ENCODE measurements at places on chromosomes 12 and 14.

DNA sequence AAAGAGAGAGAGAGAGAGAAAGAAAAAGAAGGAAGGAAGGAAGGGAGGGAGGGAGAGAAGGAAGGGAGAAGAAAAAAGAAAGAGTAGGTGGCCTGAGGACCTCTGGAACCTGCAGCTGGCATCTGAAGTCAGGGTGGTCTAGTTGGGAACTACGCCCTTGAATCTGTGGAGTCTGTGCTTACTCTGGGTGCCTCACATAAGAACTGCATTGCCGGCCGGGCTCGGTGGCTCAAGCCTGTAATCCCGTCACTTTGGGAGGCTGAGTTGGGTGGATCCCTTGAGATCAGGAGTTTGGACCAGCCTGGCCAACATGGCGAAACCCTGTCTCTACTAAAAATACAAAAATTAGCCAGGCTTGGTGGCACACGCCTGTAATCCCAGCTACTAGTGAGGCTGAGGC lies 10.0 kb upstream of the NRDE2 start:
- no peak for DNase-seq

DNA sequence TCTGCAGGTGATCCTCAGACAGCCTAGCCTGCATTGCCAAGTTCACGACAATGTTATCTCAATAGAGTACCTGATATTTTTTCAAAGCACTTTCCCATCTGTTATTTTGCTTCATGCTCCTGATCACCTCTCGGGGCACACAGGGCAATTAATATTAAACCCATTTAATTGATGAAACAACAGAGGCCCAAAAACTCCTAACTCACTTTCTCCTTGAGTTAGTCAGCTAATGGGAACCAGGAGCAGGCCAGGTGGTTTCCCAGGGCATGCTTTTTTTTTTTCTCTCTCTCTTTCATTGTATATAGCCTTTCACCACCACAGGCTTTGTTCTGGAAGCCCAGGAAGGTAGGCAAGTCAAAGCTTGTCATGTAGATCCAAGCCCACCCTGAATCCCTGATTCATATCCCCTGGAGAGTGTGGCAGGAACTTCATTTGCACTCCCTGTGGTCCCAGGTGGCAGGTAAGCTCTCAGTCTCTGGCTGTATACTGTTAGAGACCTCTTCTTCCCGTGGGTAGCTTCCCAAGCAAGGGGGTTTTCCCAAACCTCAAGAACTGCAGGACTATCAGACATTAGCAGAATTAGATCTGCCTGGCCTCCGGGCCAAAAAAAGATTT lies 41.6 kb upstream of the MAP1LC3B2 start:
- DNase-seq: no peak

GRCh38 chr12:79964100-79964627 lies 29.3 kb upstream of the PPP1R12A start:
- no peak for DNase-seq

- DNase-seq: no peak
These were observed 8.6 kb upstream of the OAS2 start for GRCh38 chr12:112969547-112970306.

GRCh38 chr12:82090165-82090564 lies 268.0 kb downstream of the CCDC59 start:
- DNase-seq: no peak

- DNase-seq: no peak
These were observed 562.2 kb downstream of the GALC start for GRCh38 chr14:87430810-87431209.

DNA sequence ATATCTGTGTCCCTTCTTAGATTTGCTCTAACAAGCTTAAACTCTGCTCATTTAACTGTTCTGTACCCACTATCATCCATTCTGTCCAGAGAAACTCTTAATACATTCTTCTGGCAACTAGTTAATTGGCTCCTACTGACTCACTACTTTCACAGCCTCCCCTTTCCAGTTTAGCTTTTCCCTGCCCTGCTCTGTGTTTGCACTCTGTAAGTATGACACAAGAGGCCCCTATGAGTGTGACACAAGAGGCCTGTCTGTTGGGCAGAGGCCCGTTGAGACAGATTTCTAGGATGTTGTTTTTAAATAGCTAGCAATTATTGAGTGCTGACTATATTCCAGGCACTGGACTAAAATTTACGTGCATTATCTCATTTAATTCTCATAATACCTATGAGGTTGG lies 246.0 kb upstream of the DAAM1 start:
- DNase-seq: no peak

GRCh38 chr12:117284140-117284539 lies 77.3 kb downstream of the NOS1 start:
- DNase-seq: no peak

DNA sequence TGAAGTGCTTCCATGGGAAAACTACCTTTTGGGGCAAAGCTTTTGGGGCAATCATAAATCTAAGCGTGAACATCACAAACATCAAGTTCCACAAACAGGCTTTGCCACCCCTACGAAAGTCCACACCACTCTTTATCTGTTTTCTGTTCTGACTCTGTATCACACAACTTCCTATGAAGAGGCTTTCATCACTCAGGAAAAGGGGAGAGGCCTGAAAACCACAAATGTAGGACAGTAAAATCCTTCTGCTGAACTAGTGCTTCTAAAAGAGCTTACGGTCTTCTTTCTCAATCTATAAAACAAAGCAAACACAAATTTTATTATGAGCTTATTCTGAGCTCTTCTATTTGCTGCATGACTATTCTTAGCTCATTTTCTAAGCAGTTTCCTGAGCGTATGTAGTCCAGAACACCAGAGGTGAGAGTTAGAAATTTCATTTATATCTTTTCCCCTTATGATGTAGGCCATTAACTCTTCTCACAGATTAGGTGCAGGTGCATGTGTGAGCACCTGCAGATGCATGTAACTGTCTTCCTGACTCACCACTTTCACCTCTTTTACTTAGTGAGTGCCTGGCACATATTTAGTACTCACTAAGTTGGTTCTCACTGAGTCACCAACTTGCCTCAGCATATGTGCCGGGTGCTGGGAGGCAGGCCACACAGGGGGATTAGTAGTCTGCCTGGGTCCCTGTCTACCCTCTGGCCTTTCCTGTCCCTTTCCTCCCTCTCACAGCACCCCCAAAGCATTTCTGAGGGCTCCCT lies 32.9 kb upstream of the SYCP3 start:
- DNase-seq: no peak

GRCh38 chr14:102994689-102995088 lies 62.7 kb downstream of the CDC42BPB start:
- no peak for DNase-seq

GRCh38 chr12:111954969-111955368 lies 58.0 kb downstream of the TMEM116 start:
- DNase-seq: no peak

DNA sequence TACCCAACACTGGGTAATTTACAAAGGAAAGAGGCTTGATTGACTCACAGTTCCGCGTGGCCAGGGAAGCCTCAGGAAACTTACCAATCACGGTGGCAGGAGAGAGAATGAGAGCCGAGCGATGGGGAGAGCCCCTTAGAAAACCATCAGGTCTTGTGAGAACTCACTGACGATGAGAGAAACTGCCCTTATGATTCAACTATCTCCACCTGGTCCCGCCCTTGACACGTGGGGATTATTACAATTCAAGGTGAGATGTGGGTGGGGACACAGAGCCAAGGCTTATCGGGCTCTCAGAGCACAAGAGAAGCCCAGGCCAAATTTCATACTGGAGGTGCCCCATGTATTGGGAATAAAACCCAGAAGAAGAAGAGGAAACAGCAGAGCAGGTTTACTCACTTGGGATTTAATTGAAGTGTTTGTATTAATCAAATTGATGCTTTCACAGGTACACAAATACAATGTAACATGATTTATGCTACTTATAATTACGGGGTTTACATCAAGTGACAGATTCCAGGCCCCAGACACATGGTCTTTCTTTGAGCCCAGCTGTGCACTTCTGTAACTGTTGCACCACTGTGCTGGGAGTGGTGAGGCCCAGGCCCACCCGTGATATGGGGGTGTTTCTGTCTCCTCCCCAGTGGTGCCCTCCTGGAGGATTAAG lies 8.2 kb upstream of the CCDC85C start:
- no peak for DNase-seq

- no peak for DNase-seq
These were observed 25.0 kb downstream of the METAP2 start for GRCh38 chr12:95498968-95499367.

DNA sequence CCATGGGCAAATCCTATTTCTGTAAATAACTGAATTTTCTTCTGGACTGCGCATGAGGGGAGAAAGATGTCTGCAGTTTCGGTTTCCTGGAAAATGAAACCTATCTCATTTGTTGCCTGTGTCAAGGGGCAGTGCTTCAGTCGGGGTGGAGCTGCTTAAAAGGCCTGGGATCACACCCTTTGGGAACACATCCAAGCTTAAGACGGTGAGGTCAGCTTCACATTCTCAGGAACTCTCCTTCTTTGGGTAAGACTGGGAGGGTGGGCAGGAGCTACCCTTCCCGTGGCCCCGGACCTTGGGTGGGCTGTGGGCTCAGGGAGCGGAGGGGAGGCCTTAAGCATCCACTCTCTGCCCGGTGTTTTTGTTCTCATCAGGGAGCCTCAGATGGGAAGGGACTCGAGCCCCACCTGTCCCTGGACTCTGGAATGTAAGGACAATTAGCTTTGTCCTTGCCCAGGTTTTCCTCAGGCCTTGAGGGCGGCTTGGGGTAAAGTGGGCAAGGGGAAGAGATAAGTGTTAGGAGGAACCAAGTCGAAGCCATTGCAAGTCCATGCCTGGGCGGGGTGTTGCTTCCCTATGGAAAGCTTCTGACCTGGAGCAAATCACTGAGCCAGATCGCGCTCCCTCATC lies at the start of gene IFI27:
IFI27 (plus strand) TSS at position 185 of the 630 bp plus-strand sequence.
- DNase-seq: no peak

DNA sequence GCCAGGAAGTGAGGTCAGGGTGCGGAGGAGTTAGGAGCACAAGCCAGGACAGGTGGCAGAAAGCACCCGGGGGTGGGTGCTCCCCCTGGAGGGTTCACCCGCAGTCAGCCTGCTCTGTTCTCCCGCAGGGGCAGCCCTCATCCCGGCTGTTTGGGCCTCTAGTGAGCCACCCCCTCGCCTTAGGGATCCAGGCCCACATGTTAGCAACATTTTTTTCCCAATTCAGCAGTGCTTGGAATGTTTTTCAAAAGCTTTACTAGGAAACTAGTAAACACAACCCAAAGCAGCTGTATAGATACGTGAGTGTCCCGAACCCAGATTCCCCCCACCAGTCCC lies 28.5 kb upstream of the NXPH4 start:
- DNase-seq: no peak

DNA sequence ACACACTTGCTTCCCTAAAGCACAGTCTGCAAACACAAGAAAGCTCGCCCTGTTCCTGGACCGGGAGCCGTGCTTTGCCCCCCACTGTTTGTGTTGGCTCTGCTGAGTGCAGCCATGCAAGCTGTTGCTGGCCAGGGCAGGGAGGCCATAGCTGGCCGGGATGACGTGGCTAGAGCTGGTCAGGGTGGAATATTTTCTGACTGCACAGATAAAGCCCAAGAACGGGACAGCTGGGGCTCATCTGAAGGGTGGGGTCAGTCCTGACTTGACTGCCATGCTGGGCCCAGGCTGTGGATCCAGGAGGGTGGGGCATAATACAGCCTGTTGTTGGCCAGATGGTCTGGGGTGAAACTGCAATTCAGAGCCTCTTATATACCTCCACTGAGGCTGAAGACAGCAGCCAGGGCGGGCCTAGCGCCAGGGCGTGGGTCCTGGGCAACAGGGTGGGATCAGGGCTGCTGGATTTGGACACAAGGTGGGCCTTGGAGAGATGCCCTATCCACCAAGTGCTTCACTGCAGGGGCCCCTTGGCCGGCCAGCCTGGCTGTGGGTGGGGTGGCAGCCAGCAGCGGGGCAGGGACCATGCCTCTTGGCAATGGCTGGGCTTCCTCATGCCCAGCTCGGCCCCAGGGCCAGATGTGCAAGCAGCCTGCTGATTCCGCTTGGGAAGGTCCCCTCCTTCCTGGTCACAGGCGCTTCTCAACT lies 14.8 kb downstream of the KMT5A start:
- DNase-seq: no peak

DNA sequence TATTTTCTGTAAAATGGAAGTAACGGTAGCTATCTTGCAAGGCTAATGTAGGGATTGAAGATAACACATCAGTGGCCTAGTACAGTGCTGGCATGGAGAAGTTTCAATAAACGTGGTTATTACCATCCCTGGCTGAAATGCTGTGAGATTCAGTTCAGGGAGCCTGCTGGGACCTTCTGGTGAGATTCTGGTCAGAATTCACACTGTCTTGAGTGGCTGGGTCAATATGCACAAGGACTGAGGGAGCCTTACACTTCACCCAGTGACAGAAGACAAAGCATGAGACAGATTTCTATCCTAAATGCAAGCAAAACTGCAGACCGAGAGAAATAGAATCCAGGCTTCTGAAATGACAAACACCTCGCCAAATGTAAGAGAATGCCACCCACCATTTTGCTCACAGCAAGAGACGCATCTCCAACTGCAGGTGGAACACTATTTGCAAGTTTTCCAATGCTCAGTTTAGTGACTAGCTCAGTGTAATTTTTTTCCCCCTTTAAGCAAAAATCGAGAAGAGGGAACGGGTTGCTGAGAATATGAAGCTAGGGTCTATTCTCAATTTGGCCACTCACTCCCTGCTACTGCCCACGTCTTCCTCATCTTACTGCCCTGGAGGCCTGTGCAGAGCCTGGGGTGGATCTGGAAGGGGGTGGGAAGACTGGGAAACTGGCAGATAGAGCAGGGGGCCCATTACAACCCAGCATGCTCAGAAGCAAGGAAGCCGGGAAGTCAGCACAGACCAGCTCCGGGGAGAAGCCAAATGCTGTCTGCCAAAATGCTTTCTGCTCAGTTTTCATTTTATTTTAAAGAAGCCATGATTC lies 201.3 kb downstream of the TTC7B start:
- DNase-seq: no peak

DNA sequence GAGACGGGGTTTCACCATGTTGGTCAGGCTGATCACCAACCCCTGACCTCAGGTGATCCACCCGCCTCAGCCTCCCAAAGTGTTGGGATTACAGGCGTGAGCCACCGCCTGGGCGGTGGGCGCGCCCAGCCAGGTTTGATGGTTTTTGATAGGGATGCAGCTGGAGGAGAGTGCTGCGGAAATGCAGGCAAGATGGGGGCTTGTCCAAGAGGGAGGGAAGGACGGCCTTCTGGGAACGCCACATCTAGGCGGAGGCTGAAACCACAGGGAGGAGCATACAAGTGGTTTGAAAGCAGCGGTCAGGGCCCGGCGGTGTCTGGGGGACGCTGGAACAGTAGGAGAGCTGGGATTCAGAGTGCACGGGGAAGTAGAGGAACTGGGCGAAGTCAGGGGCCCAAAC lies 134.6 kb downstream of the VRK1 start:
- no peak for DNase-seq

DNA sequence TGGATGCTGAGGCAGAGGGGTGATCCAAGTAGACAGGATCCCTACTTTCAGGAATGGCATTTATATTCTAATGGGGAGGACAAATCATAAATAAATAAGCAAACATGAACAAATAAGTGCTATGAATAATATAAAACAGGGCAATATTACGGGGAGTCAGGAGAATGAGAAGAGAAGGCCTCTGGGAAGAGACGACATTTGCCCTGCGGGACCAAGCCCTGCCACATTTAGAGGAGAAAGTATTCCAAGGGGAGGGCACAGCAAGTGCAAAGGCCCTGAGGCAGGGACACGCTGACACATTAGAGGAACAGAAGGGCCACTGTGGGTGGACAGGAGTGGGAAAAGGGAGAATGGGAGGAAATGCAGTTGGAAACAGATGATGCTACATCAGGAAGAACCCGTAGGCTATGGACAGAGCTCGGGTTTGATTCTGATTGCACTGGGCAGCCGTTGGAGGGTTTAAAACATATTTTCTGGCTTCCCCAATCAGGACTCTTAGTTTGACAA lies 1.3 kb downstream of the RNFT2 start:
- DNase-seq: no peak

- DNase-seq: no peak
These were observed 106.9 kb upstream of the ETV6 start for GRCh38 chr12:11542599-11542998.

- DNase-seq: no peak
These were observed 249.2 kb downstream of the AEBP2 start for GRCh38 chr12:19688532-19688931.
